ENCODE measurements at places on chromosomes 7 and 10. TPM values are rescaled to one million over a fixed set of nuclear protein-coding genes. Genes with fewer than 3 reads are reported as not detected.

DNA sequence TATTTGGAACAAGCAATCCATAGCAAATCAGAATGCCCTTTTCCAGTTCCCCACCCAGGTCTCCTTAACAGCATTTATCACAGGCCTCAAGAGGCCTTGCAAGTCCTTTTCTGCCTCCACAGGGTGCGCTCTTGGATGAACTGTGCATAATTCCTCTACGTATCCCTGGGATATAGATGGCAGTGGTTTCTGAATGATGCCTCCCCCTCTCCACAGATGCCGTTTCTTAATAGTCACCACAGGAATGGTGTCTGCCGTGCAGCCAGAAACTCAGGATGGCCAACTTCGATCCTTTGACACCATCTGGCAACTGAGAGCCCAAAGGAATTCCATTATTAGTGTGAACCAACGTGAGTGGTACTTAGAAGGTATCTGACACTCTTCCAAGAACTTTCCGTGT, 43.1 kb downstream of the JAZF1 start:
- DNase-seq = no peak

GRCh38 chr7:455110-455928, 64.3 kb downstream of the PDGFA start:
- no peak for DNase-seq

- DNase-seq = no peak
Observed at GRCh38 chr10:13915710-13916109, 328.9 kb downstream of the PRPF18 start.

DNA sequence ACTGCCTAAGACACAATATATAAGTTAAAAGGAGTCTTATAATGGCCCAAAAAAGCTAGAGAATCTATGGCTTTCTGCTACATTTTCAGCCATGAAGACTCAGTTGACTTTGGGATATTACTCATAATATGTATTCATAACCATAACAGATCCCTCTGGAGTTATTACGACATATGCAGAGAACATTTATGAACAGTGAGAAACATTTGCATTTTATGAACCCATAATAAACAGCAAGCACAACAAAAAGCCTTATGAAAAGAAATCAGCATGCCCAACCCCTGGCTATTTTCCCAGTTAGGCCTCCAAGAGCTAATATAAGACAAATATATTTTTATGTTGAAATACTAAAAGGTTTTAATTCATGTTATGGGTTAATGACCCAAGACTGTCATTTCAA, 52.4 kb downstream of the ARMH3 start:
- no peak for DNase-seq

DNA sequence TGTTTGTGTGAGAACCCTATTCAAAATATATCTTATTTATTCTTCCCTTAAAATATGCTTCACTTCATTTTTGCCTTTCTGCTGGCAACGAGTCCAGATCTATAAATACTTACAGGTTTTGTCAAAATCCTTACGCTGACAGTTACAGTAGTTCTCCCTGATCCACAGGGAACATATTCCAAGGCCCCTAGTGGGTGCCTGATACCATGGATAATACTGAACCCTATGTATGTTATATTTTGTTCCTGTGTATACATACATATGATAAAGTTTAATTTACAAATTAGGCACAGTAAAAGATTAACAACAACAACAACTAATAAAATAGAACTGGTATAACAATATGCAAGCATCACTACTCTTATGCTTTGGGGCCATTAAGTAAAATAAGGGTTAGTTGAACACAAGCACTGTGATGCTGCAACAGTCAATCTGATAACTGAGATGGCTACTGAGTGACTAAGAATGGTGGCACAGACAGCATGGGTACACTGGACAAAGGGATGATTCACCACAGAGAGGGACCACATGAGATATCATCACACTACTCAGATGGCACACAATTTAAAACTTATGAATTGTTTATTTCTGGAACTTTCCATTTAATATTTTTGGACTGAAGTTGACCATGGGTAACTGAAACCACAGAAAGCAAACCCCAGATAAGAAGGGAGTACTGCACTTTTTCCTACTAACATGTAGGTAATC, 29.4 kb upstream of the PCGF5 start:
- DNase-seq = no peak

- DNase-seq = no peak
Observed at GRCh38 chr7:44750921-44751571, 2.4 kb downstream of the ZMIZ2 start.

DNA sequence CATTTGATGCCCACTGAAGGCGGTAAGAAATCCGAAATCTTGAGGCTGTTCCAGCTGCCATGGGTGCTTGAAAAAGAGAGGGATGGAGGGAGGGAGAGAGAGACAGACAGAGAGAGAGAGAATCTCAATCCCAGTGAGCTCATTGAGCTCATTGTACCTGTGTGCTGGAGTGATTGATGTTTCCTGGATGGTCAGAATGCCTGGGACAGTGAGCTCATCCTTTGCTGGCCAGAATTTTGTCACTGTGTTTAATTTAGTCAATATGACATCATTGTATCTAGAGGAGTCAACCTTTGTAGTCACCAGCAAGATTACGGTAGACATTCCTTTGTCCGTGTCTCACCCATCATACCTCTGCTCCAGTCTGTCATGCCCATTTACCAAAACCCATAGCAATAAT, 625.4 kb upstream of the POM121L12 start:
- DNase-seq = no peak

GRCh38 chr7:116984511-116984910, 31.2 kb downstream of the ST7 start:
- no peak for DNase-seq

DNA sequence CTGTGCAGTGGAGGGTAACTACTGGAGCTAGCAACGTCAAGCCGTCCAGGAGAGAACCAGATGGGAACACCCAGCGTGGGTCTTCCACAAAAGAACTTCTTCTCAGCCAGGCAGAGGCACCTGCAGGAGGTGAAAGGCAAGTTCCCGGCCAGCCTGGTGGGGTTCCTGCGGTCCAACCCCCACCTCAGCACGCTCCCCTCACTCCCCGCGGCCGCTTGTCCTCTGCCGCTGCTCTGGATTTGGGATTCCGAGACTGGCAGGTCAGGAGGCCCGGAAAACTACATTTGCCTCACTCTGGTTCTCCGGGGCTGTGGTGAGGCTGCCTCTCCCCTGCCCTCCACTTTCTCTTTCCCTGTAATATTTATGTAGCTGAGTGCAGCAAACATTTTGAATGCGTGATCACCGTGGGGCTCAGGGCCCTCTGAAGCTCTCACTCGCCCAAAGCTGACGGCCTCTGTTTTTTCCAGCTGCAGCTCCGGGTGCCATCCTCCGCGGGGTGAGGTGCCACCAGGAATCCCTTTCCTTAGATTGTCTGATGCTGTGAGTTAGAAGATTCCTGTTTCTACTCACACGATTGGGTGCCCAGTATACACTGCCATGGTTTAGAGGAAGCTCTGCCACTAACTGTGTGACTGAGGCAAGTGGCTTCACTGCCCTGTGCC, 366.9 kb downstream of the DNAJB6 start:
- no peak for DNase-seq

DNA sequence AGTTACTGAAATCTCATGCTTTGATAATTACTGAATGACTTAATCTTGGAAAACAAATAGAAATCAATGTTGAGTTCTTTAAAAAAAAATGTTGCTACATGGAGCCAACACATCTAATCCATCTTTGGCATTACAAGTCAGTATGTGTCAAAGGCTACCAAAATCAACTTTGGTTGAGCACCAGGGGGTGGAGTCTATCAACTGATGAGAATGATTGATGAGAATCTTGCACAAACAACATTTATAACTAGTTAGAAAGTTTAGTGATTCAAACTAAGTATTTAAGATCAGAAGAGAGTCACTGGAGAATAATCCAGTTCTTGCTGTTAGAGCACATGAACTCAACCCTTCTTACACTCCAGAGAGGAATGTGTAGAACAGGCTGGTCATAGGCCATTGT, 70.5 kb upstream of the LRRC17 start:
- DNase-seq = no peak

- no peak for DNase-seq
Observed at GRCh38 chr7:151334628-151335027, 7.0 kb upstream of the NUB1 start.

GRCh38 chr7:30722187-30722586, 29.7 kb upstream of the INMT start:
- no peak for DNase-seq

- no peak for DNase-seq
Observed at GRCh38 chr10:70078329-70078728, 25.7 kb downstream of the MACROH2A2 start.

DNA sequence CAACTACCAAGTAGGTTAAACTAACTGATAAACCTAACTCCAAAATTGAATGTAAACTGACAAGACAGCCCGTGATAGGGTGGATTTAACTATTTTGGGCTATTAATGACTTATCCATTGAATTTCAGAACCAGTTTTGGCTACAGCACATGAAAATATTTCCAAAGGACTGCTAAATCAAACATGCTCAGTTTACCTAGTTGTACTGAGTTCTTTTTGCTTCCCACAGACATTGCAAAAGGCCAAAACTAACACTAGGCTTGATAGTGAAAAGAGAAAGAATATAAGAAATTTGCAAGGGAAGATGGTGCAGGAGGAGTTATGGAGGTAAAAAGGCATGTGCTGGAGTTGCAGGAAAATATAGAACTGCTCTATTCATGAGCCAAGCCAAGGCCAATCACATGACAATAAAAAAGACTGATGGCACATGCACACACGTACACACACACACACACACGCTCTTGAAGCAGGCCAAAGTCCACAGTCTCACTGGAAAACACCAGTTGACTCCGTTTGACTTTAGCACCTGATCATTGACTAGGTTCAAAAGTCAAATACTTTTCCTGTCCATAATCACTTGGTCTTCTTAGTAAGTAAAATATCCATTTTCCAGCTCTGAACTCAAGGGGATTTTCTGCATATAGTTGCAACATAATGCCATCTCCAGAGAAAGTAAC, 76.0 kb upstream of the AGBL3 start:
- no peak for DNase-seq

GRCh38 chr10:79176949-79177602, 108.3 kb downstream of the ZMIZ1 start:
- no peak for DNase-seq

GRCh38 chr7:139887992-139888481, 59.0 kb downstream of the TBXAS1 start:
- no peak for DNase-seq

GRCh38 chr7:114944745-114945625, 23.1 kb downstream of the MDFIC start:
- DNase-seq = no peak

- no peak for DNase-seq
Observed at GRCh38 chr7:12709726-12710502, 22.5 kb downstream of the ARL4A start.

- no peak for DNase-seq
Observed at GRCh38 chr10:119595676-119596515, 868 bp downstream of the TIAL1 start.

- no peak for DNase-seq
Observed at GRCh38 chr7:33457039-33457438, 327.7 kb downstream of the BBS9 start.

GRCh38 chr7:21330462-21331178, 97.3 kb upstream of the SP4 start:
- no peak for DNase-seq

GRCh38 chr7:80131675-80132435, 2.8 kb upstream of the GNAI1 start:
- no peak for DNase-seq

DNA sequence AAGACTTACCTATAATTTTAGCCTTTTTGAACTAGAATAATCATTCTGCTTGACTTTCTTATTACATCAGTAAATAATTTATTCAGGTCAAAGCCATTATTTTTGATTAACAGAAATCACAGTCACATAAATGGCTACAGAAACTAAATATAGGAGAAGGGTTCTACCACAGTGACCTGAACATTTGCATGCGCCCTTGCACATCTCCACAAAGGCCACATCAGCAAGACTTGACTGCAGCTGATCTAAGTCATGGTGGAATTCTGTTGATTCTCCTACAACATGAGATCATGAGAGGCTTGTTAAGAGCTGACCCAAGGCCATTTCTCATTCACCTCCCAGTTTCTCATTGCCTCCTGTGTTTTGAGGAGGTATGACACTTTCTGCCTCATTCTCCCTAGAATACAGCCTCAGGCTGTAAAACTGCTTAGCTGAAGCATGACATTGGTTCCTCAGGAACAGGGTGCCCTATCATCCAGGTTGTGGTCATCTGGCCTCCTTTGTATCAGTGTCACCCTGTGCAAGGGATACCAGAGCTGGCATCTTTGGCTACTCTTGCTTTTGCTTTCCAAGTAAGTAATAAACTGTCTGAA, 6.7 kb upstream of the IMMP2L start:
- no peak for DNase-seq

GRCh38 chr10:50293513-50294313, 42.4 kb upstream of the ASAH2 start:
- no peak for DNase-seq

DNA sequence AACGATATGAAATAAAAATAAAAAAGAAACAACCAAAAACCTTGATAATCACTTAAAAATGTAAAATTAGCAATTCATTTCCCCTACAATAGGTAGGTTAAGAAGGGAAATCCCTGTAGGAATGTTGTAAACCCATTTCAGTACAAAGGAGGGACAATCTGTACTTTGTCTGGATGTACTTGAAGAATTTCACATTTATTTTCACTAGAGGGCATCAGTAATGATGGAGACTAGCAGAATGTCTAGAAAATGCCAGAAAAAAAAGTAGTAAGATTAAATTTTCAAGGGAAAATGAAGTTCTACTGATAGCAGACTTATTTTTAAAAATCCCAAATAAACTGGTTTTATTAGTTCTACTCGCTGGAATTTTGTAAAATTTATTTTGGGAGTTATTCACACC, 209.0 kb upstream of the FZD1 start:
- no peak for DNase-seq

GRCh38 chr7:1181640-1182039, 21.6 kb upstream of the ZFAND2A start:
- DNase-seq = no peak

GRCh38 chr10:61329854-61330253, 123.3 kb downstream of the TMEM26 start:
- no peak for DNase-seq

- no peak for DNase-seq
Observed at GRCh38 chr7:6495597-6496262, 48.0 kb upstream of the DAGLB start.

DNA sequence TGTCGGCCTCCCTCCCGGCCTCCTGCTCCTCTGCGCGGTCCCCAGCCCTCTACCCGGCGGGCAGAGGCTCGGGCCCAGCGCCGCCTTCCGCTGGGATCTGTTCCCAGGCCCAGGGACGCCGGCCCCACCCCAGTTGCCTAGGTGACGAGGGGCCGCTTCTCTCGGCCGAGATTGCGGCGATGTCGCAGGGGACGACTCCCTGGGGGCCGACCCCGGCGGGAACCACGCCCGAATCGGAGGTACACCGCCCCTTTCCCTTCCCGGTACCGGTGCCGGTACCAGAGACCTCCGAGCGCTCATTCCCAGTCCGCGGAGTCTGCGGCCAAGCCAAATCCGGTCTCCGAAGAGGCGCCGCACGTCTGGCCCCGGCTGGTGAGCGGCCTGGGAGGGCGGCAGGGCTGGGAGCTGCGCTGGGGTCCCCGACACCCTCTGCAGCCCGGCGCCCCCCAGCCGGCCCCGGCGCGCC, at the start of gene CABCOCO1:
CABCOCO1 (plus strand) TSS at position 136 of the 466 bp plus-strand sequence; CDS start at position 180, 44 bp downstream.
- DNase-seq = no peak

The ZPBP gene
- total RNA-seq = not detected

The DENND11 gene
- total RNA-seq = 27.1 TPM

The SLC26A3 gene
- total RNA-seq = not detected

The FRAT1 gene
- 3.3 TPM for total RNA-seq

The GALNT17 gene
- total RNA-seq = not detected

The FAM221A gene
- 2.0 TPM for total RNA-seq

Measured in glomerular endothelial cell (primary cell).